Bronchial smooth muscle cell (primary cell): ENCODE measurements at places on chromosomes 5 and 9. TPM values are rescaled to one million over a fixed set of nuclear protein-coding genes. Genes with fewer than 3 reads are reported as not detected.

Gene FBLL1
- 0.26 and 0.79 TPM in 2 replicates for total RNA-seq

Gene PRR16
- 1.6 and 5.2 TPM in 2 replicates for total RNA-seq

Gene ADAMTS19
- under 0.01 TPM in 1 of 2 replicates, not detected in the other for total RNA-seq

Gene NR6A1
- 0.26 and 0.47 TPM in 2 replicates for total RNA-seq

Gene EQTN
- total RNA-seq = not detected in 2 replicates
